Hematopoietic multipotent progenitor cell treated with erythropoietin and hydrocortisone succinate and interleukin-3 and kit ligand, for 6 days (in vitro differentiated cells): ENCODE measurements at places on chromosomes 2 and 18.

- peak; percentile 81 for DNase-seq
These were observed at the start of gene SMAD2 for GRCh38 chr18:47930199-47930930. TSS of gene SMAD2 (minus strand) at chr18:47930659. CDS start at chr18:47896756, 33,903 bp downstream.

GRCh38 chr2:100731535-100731981 is 88.4 kb upstream of the NPAS2 start:
- DNase-seq: no peak

DNA sequence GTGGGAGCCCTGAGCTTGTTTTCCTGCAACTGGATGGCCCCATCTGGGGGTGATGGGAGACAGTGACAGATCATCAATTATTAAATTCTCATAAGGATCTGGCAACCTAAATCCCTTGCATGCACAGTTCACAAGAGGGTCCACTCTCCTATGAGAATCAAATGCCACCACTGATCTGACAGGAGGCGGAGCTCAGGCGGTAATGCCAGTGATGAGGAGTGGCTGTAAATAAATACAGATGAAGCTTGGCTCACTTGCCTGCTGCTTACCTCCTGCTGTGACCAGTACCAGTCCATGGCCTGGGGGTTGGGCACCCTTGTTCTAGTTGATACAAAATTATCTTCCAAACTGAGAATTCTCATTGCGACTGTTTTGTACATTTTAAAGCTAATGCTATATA is 258.6 kb downstream of the CTNNA2 start:
- DNase-seq: no peak

DNA sequence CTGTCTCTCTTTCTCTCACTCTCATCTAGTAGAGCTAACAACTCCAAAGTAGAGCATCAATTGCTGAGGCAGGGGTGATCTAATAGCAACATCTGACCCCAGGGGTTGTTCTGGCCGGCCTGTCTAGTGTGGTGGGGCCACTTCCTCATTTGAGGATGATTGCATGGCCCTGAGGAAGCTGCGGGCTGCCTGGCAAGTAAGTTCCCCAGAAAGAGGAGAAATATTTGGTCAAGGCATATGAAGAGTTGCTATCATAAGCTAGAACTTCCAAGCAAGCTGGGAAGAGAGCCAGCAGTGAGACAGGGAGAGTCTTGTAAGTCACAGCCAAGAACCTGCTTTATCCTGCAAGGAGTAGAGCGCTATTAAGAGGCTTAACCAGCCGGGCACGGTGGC is 50.8 kb upstream of the TMEM87B start:
- DNase-seq: peak; percentile 76

- no peak for DNase-seq
These were observed 14.2 kb downstream of the TGFBRAP1 start for GRCh38 chr2:105315314-105315713.

GRCh38 chr2:139357972-139358371 is 577.8 kb upstream of the NXPH2 start:
- no peak for DNase-seq

- no peak for DNase-seq
These were observed 83.0 kb upstream of the MBOAT2 start for GRCh38 chr2:9086465-9086864.
